ENCODE measurements at places on chromosomes 5 and 9. TPM values are rescaled to one million over a fixed set of nuclear protein-coding genes. Genes with fewer than 3 reads are reported as not detected.

- no peak for DNase-seq
These were observed 136.5 kb downstream of the MEF2C start for GRCh38 chr5:88746438-88746882.

SPATA31A3 gene
- total RNA-seq: not detected

DNA sequence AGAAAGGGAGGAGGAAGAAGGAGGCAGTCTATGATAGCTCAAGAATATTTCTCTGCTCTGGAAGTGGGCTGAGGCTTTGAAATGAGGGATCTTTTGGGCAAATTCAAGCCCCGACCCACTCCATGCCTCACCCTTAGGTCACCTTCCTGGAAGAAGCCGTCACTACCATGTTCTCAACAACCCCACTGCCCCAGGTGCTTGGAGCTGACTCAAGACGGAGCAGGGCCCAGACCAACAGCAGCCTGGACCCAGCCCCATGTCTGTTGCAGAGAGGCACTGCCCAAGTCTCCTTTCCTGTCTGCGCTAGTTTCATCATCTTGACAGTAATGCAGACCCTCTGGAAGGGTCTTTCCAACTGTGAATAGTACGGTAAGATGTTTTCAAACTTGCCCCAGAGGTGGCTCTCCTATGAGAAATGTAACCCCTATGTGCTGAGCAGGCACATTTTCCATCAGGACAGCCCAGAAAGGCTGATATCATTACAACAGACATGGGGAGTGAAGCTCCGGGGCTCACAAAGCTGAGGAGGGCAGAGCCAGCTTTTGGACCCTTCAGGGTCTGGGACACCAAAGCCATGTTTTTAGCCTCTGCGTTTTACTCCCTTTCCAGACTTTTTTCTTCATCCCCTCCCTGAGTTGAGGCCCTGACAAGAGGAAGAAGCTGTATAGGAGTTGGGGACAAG, 128.2 kb upstream of the LARP1 start:
- DNase-seq: no peak

DNA sequence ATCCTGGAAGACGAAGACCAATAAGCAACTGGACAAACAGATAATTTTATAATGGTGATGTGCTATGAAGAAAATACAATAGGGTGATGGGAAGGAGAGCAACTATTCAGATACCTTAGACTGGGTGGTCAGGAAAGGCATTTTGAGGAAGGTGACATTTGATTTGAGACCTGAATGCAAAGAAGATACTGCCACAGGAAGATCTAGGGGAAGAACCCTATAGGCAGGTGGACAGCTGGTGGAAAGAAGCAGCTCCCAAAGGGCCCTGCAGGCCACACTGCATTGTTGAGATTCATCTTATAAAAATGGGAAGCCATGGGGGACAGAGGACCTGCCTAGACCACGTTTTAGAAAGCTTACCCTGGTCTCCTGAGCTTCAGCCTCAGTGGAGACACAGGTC, 19.7 kb upstream of the CTNNA1 start:
- no peak for DNase-seq

DNA sequence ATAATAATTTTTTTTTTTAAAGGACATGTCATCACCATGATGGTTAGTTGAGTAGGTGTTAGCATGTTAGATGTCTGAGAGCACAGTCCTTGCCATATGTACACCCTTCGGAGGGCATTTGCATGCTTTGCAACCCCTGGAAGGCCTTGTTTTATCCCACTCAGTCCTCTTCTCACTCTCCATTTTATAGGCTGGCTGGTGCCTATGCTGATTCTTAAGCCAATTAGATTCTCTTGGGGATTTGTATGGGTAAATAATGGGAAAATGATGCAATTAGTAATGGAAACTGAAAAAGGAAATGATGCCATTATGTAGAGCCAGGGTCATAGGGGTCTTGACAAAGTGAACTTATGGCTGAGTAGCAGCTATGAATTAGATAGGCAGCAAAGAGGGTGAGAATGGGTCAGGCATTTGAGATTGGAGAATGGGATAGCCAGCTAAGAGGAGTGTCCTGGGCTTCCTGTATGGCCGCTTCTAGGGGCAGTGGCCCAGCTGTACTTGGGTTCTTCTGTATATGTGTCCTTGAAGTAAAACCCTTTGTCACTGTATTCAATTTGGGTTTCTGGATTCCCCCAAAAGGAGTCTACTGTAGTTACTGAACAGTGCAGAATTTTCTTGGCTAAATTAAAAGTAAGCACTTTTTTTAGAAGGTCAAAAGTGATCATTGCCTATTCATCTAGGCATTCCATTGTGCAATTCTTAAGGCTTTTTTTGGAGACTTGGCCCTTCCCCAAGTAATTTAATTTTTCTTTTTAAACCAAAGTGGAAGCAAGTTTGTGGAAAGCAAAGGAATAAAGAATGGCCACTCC, 31.6 kb downstream of the LRRTM2 start:
- peak; percentile 51 for DNase-seq

GPR150 gene
- 0.57 TPM for total RNA-seq

DNA sequence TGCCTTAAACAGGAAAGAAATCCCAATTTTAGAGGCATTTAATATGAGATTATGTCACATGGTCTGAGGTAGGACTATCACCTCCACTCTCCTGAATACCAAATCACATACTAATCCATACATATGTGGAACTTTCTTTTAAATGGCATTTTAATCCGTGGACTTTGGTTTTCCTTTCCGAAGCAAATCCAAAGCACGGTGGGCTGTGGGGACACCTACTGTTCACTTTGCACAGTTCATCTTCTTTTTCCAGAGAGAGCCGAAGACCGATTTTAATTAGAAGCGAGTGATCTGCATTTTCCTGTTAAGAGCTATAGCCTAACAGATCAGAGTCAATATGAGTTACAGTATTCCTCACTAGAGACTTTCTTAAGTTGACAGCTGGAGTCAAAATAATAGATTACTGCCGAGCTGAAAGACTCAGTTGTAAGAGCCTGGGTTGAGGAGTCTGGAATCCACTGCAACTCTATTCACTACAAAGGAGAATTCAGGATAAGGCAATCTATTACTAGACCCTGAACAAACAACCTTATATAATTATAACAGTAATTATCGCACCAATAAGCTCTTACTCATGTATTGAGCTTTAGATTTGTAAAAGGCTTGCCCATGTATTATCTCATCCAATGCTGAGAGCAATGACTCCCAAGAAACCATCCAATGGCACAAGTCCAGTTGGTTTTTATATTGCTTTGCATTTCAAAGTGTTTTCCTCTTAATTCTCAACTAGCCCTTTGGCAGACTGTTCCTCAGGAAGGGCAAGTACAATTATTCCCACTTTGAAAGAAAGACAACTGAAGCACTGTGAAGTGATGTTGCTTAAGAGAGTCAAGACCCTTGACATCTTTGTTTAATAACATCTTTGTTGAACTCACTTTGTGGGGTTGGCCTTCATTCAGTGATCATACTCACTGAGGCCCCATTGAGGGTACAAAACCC, 144.7 kb downstream of the TRPM6 start:
- DNase-seq: peak; percentile 49

SAPCD2 gene
- 42.1 TPM for total RNA-seq

FSD1L gene
- total RNA-seq: 4.3 TPM

DNA sequence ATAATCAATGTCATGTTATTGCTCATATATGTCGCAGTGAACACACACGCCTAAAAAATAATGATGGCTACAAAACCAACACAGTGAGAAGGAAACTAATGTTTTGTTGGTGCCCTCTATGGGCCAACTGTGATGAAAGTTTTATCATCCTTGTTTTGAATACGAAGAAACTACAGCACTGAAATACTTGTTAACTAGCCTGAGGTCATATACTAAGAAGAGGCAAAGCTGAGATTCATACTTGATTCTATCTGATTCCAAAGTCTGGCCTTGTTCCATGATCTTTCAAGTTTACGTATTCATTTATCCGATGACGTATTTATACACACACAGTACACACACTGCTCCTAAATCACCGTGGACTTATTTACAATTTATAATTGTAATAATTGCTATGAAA, 16.1 kb upstream of the DRD1 start:
- DNase-seq: peak; percentile 36

RASGRF2 gene
- 0.06 TPM for total RNA-seq

DNA sequence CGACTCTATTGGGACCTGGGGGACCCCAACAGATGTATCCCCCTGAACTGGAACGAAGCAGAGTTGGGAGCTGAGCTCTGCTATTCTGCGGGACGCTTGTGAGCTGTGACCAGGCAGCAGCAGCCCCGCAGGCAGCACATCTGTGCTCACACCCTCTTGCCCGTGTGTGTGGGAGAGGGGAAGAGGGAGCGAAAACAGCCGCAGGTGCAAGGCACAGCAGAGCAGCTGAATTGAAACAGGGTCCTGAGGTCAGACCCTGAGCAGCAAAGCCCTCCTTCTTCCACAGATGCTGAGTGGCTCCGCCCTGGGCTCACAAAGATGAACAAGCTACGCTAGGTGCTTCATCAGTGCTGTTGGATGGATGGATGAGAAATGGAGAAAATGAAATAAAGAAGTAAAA, 198.7 kb downstream of the HSPA4 start:
- DNase-seq: no peak

SPTAN1 gene
- total RNA-seq: 227 TPM

- DNase-seq: peak; percentile 85
These were observed 48.9 kb upstream of the CACNA1B start for GRCh38 chr9:137828527-137829259.

NR5A1 gene
- total RNA-seq: 0.12 TPM

DNA sequence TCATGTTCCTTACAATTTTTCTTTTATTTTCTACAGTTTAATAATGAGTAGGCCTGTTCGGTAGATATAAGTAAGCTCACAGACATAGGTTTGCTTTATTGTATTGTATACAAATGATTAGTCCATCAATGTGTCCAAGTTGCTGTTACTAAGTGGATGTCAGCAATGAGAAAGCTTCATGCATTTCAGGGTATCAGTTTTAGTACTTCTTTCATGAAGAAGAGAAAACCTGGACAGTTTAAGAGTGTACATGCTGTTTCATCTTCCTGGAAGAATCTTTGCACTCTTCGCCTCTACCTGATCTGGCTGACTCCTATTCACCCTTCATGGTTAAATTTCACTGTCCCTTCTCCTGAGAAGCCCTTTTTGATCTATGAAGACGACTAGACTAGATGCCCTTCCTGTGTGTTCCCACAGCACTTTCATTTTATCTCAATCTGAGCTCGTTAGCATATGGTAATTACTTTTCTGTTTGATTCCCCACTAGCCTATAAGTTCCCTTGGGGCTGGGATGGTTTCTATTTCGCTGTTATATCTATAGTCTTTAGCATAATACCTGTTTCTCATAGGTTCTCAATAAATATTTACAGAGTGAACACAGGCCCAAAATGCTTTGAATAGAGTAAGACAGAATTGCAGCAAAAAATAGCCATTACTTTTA, 70.7 kb downstream of the CETN3 start:
- DNase-seq: no peak

DNA sequence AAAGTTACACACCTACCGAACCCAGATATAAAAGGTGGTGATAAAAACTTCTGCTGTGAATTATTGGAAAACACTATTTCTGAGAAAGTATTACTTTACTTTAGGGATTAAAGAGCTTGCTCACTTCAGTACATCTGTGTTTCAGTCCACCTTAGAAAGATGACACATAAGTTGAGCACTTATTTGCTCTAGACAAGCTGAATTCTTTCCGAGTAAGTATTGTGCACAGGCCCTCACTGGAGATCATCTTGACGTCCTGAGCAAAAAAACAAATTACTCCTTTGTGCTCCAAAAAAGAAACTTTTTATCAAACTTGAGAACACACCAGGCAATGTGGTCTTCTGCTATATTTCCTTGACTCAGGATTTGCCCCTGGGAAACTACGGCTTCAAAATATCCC, 231.0 kb upstream of the GRAMD2B start:
- DNase-seq: no peak

ATOX1 gene
- total RNA-seq: 68.2 TPM

GRCh38 chr9:133149130-133150015, 14.3 kb downstream of the GBGT1 start:
- peak; percentile 89 for DNase-seq

DNA sequence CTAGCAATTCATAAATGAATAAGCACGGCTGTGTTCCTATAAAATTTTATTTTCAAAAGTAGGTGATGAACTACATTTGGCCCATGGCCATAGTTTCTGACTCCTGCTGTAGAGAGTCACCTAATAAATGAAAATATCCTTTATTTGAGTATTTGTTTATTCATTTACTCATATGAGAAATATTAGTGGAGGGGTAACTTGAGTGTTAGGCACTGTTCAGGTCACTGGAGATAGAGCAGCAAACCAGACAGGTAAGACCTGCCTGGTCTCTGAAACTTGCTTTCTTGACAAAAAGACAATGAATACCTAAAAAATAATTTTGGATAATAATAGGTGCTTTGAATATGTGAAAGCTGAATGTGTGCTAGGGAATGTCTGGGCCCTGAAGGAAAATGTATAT, 68.8 kb downstream of the YIPF5 start:
- no peak for DNase-seq

GRCh38 chr9:88372103-88372654, 16.1 kb upstream of the SPIN1 start:
- DNase-seq: no peak

- peak; percentile 50 for DNase-seq
These were observed 102.4 kb downstream of the CDK5RAP2 start for GRCh38 chr9:120477534-120478001.

GRCh38 chr9:35258660-35259474, 97.1 kb downstream of the UNC13B start:
- DNase-seq: peak; percentile 88
